ENCODE measurements at places on chromosomes 12 and 14.

GRCh38 chr12:49389387-49389703 is 22.1 kb downstream of the SPATS2 start:
- DNase-seq, result no peak

DNA sequence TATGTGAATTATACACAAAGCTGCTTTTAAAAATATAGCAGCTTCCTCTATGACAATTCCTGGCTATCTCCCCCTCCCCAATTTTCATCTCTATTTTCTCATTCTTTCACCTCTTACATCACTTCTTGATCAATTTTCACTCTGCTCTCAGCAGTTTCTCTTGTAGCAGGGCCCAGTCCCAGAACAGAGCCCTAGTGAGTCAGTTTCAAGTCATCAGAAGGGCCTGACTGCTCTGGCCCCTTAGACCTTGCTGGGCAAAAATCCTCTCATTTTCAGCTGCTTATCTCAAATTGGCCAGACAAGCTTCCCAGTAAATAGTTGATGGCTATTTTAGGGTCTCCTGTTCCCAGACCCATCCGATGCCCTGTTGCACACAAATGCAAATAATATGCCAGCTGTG is 101.4 kb downstream of the TTC7B start:
- DNase-seq, result peak; percentile 58

GRCh38 chr14:26286081-26286912 is 311.5 kb downstream of the NOVA1 start:
- peak; percentile 62 for DNase-seq

DNA sequence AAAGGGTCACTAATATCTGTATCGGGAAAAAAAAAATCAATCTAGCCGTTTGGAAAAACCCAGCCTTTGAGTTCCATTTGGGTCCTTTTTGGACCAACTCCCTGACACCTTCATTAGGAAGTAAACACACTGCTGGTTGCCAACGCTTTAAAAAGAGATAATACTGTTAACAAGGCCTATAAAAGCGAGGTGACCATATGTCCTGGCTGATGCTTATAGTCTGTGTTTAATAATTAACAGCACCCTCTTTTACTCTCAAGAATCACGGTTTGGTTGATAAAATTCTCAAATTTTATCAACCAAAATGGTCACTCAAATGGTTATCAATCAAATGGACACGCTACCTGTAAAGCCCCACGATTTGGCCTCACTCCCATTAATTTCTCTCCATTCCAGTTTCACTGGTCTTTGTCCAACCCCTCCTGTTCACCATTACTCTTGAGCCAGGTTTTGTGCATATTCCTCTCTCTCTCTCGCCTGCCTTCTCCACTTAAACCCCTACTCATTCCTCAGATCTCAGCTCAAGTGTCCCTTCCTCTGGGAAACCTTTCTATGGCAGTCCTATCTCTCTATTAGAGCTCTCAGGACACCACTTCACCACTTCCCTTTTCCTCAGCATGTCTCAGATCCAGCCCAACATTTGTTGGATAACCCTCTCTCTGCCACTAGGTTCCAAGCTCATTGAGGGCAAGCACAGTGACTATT is 9.5 kb downstream of the BTG1 start:
- DNase-seq, result no peak

DNA sequence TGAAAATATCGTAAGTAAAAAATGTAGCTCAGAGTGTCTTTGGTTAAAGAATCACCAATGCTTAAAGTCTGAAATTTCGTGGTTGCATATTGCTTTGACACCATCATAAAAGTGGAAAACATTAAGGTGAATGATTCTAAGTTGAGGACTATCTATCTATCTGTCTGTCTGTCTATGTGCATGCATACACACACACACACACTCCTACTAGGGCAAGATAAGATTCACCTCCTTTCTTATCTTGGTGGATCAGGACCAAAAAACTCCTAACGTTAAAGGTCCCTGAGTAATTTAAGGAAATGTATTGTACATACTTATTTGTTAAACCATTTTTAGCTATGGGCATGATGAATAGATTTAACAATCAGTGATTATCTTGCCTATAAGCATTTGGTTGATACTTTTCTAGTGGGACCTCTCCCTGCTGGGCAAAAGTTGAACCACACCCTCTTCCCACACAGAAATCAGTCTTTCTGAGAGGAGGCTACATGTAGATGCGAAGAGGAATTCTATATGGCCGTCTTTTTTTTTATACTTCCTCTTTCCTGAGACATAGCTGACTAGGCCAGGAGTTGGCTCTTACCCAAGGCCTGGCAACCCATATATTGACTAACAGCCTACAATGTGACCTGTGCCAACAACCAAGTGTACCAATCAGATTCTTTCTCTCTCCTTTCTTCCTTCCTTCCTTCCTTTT is 19.3 kb upstream of the LLPH start:
- no peak for DNase-seq

DNA sequence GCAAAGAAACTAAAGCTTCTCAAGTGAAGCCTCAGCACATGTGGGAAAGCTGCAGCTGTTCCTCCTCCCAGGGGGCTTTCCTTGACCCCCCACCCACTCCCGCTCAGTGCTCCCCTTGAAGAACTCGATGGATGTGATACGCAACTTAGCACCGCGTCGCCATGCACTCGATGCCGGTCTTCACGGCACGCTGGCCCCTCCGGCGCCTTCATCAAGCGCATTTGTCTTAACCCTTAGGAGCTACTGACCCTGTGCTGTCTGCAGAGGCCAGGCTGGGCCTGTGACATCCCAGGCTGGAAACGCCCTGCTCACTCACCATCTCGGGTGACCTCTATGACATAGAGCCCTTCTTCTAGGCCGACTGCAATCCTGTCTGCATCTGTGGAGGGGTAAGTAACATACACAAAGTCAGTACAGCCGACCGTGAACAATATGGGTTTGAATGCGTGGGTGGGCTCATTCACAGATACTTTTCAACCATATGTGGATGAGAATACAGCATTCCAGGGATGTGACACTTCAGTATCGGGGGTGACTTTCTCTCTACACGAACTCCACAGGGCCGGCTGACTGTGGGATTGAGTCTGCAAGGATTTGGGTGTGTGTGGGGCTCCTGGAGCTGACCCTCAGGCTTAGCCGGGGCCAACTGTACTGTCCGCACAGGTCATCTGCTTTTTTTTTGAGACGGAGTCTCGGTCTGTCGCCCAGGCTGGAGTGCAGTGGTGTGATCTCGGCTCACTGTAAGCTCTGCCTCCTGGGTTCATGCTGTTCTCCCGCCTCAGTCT is 23.1 kb downstream of the AMN start:
- no peak for DNase-seq

DNA sequence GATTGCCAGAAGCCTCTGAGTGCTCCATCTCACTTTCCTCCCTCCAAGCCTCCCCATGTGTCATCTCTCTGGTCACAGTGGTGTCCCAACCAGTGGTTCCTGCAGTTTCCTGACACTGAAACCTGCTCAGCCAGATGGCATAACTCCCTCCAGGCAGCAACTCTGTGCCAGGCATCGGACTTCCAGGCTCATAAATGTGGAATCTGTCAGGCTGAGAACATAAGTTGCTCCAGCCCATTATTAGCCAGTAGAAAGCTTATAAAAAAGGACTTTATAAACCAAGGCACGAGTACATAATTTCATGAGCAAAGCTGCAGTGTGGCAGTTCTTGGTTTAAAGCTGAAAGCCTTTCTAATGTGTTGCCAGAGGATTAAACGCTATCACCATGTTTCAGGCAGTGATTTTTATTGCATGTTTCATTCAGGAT is 194.3 kb downstream of the DACT1 start:
- peak; percentile 4 for DNase-seq

GRCh38 chr12:109461049-109461845 is 15.9 kb downstream of the KCTD10 start:
- DNase-seq, result peak; percentile 30
